Stimulated activated CD8-positive, alpha-beta memory T cell treated with anti-CD3 and anti-CD28 coated beads, Interleukin-4, amount 100 ng/mL, for 4 hours (primary cell): ENCODE measurements at places on chromosomes 1 and 21.

GRCh38 chr21:35309316-35309715 lies 260.2 kb upstream of the RUNX1 start:
- no peak for DNase-seq

GRCh38 chr1:220680085-220680687 lies 10.0 kb upstream of the C1orf115 start:
- no peak for DNase-seq

- no peak for DNase-seq
These were observed 5.2 kb downstream of the TMCO1 start for GRCh38 chr1:165763442-165763841.

DNA sequence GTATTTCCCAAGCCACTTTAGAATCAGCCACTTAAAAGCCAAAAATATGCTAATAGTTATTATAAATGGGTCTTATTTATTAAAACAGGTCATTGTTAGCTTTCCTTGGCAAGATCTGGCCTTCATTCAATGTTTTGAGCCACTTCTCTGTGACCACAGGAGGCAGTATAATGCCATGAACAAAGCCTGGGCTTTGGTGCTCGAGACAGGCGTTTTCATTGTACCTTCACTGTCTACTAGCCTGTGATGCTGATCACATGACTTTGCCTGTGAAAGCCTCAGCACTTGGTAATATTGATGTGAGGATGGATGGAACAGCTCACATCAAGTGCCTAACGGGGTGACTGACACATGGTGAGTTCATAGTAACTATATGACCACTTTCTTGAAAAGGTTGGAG lies 217.0 kb downstream of the RWDD3 start:
- DNase-seq, result no peak

DNA sequence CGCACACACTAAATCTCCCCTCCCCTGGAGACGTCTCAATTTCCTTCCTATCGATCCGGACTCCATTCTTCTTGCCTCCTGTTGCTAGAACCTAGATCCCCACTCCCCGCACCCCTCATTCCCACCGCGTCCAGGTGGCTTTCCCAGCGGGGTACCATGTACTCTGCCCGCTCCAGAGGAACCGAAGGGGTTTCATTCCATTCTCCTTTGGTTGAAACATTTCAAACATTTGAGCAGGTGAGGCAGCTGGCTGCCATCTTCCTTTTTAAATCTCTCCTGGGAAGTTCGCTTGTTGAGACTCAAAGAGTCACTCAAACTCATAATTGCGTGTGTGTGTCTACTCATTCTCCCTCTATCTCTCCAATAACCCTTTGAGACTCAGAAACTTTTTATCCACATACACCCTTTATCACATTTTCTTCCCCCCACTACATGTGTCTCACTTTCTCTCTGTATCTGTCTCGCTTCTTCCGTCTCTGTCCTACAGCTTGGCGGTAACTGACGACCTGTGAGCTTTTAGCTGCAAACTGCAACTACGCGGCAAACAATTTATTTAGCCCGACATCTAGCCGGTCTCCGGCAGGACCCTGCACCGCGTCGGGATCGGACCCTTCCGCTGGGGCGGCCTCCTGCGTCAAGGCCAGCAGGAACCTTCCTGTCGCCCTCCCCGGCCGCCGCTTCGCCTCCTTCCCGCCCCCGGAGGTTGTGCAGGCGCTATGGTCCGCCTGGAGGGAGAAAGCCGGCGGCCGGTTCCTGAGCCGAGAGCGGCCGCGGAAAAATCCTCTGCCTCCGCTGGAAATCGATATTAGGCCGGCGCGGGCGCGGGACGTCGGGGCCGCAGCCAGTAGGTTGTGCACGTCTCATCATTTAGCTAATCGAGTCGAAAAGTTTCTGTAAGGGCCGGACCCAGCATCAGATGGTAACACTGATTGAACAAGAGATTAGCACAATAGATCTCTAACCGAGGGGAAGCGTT lies 3.0 kb upstream of the FOXD3 start:
- no peak for DNase-seq

- DNase-seq, result no peak
These were observed 48.0 kb upstream of the SSX2IP start for GRCh38 chr1:84738237-84738636.

DNA sequence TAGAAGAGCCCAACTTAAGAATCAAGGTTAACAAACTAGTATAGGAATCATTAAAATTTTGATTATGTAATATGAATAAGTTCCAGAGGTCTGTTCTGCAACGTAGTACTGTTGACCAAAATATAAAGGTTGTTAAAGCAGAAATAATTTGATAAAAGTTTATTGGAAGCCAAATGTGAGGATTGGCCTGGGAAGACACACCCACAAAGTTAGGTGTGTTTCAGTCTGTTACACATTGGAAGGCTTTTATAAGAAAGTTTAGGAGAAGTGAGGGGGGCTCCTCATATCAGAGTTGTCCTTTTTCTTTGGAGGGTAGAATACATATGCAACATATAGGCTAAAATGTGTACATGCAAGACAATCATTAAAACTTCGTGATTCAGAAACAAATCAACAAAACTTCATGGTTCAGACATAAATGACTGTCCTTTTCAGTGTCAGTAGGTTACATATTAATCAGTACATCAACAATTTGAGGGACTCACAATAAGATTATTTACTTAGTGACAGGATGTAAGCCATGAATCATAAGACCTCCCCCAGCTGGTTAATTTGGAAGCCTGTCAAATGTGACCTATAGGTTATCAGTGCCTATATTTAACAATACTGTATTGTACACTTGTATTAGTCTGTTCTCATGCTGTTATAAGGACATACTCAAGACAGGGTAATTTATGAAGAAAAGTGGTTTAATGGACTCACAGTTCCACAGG lies 245.0 kb upstream of the B3GALT2 start:
- no peak for DNase-seq

DNA sequence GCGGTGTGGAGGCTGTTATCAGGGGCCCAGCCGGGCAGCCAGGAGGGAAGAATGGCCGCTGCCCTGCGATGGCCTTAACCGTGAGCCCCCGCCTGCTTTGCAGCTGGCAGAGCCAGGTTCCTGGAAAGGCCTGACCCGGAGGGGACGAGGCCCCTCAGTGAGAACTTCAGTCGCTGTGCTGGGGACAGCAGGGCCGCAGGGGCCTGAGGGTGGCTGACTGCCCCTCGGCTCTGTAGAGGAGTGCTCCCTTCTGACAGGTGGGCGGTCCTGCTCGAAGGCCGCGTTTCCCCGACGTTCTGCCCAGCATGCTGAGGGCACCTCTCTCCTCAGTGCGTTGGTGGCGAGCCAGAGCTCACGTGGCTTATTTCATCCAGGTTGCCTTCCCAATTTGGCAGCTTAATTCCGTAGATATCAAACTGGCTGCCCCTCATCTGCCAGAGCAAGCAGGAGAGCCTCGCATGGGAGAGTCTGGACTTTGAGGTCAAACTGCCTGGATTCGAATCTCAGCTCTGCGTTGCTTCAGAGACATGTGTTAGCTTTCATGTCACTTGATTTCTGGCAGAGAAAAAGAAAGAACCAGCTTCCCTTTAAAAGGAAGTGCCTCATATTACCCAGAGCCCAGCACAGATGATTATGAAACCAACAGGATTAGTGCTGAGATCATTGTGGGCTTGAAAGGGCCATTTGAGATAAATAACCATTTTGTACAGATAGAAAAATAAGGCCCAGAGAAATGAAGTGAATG lies 239.8 kb downstream of the SDCCAG8 start:
- DNase-seq, result no peak

- no peak for DNase-seq
These were observed 336.4 kb downstream of the SMYD3 start for GRCh38 chr1:246170574-246171261.

GRCh38 chr1:76203127-76203526 lies 128.6 kb downstream of the ST6GALNAC3 start:
- DNase-seq, result no peak

DNA sequence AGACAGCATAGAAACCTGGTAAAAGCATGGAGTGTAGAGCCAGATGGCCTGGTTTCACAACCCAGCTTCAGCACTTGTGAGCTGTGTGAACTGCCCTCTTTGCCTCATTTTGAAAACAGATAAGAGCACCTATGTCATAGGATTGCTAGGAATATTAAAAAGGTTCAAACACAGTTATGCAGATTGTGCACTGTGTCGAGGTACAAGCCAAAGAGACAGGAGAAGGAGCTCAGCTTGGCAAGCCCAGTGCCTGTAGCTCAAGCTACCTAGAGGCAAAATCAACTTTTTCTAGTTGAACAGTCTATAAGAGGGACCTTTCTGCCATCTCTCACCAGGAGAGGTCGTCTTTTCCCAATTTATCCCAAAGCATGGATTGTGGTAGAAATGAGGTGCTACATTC lies 5.0 kb downstream of the CHODL start:
- DNase-seq, result no peak

GRCh38 chr1:117780687-117781475 lies 148.5 kb downstream of the GDAP2 start:
- no peak for DNase-seq

DNA sequence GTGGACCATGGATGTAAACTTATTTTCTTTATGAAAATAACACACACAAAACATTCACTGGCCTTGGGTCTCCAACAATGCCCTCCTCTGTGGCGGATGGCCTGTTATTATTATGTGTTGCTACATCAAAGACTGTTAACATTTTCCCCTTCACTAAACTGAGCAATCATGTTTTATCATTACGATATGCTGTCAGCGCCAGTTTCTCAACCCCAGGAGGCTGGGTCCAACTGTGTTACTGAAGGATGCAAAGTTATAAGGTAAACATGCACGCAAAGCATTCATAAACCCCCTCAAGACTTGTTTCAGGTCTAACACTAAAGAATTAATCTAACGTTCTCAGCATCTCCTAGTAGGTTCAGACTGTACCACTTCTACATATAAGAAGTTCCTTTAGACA lies 6.0 kb upstream of the DUSP10 start:
- DNase-seq, result no peak

DNA sequence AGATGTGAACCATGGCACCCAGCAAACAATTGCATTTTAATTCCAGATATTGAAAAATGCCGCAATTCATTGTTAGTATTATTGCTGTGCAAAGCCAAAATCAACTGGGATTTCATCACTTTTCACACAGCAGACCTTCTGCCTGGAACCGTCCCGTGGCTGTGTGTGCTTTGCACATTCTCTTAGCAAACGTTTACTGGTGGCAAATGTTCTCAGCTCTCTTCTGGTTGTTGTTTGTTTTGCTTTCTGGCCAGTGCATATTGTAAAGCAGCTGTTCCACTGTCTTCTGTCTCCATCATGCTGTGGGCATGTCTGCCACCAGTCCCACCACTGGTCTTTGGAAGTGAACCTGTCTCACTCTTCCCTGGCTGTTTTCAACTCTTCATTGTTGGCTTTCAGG lies 19.8 kb upstream of the TTLL10 start:
- DNase-seq, result no peak

GRCh38 chr1:23804183-23804835 lies 3.8 kb upstream of the GALE start:
- DNase-seq, result no peak

- DNase-seq, result no peak
These were observed 51.9 kb upstream of the EDN2 start for GRCh38 chr1:41536361-41536802.

- DNase-seq, result no peak
These were observed 178.6 kb downstream of the GIPC2 start for GRCh38 chr1:78224246-78224785.

- no peak for DNase-seq
These were observed 181.5 kb downstream of the MATN1 start for GRCh38 chr1:30541721-30542485.

DNA sequence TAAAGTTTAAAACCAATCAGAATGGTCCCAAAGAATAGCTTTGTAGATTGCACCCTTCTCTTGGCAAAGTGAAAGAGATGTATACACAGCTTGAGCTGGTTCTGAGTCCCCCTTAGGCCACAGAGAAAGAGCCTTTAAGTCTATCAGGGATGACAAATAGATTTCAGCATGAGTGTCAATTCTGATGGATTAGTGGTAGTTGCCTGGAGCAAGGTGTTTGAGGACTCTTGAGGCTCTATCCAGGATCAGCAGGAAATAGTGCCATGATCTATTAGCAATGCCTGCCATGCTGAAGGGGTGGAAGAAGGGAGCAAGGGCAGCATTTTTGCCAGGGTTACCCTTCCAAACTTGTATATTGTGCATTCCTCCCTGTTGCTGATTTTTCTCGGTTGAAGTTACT lies 116.6 kb downstream of the ATG4C start:
- DNase-seq, result no peak

DNA sequence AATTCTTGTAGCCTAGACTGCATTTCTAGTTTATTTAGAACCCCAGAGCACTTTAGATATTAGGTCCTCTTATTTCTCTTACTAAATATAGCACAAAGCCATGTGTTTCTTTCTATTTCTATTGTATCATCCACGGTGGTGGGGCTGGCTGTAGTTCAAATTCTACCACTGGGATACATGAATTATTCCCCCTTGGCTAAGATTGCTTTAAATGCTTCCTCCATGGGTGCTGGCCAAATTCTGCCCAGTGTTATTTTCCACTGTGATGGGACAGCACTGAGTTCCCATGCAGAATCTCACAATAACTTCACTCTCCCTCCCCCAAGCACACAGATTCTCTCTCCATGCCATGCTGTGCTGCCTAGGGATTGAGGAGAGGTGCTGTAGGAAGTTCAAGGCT lies 41.5 kb upstream of the GBP6 start:
- DNase-seq, result no peak

DNA sequence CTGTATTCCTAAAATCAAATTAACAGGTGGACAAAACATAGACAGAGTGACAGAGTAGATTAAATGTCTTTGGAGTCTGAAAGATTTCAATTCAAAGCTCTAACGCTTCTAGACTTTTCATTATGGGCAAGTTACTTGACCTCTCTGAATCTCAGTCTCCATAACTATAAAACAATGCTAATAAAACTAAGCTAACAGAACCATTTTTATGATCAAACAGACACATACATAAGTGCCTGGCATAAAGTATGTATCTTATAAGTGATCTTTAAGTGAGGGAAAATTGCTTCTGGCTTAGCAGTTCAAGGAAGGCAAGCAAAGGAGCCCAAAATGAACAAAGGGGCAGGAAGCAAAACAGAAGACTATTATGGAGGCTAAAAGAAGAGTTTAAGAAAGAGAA lies 216.8 kb upstream of the TNR start:
- no peak for DNase-seq

DNA sequence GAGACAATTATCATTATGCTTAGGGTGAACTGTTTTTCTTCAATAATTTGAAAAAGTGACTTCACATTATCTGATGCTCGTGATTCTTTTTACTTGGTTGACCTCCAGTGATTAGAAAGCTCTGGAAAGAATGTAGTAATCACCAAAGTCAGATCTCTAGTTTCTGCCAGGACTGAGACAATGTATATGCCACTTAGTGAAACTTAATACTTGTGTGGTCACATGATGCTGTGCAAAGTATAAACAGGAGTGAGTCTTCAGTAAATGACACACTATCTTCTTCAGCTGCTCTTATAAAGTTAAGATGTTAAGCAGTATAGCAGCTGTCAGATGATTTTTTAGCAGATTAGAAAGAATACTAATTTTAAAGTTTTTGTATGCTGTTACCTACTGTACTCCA lies 17.2 kb downstream of the VCAM1 start:
- DNase-seq, result no peak

- DNase-seq, result no peak
These were observed 9.4 kb downstream of the TRIM45 start for GRCh38 chr1:117112047-117112717.

DNA sequence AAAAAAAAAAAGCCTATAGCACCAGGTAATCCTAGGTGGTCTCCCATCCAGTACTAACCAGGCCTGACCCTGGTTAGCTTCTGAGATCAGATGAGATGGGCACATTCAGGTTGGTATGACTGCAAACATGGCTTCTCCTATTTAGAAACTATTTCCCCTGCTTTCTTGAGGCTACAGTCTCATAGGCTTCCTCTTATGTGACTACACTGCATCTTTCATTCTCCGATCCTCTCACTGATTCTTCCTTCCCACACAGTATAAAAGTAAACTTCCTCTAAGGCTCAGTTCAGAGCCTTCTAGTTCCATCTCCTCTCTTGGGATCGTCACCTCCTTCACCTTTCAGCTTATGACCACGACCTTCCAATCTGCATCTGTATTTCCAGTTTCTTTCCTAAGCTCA lies 30.4 kb upstream of the RNF2 start:
- DNase-seq, result no peak
